ENCODE measurements at places on chromosomes 16 and 17.

DNA sequence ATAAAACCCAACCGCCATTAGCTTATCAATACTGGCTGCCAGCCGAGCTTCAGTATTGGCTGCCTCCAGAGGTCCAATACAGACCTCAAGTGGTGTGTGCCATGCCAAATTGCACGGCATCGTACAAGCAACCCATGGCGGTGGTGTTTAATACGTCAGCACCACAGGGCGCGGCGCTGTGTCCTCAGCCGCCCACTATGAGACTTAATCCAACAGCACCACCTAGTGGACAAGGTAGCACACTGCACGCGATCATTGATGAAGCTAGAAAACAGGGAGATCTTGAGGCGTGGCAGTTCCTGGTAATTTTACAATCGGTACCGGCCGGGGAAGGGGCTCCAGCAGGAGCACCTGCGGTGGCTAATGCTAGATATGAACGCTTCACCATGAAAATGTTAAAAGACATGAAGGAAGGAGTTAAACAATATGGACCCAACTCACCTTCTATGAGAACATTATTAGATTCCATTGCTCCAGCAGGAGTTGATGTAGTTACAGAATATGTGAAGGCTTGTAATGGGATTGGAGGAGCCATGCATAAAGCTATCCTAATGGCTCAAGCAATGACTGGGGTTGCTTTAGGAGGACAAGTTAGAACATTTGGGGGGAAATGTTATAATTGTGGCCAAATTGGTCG lies 15.4 kb downstream of the FLYWCH1 start:
- peak; percentile 94 for DNase-seq

DNA sequence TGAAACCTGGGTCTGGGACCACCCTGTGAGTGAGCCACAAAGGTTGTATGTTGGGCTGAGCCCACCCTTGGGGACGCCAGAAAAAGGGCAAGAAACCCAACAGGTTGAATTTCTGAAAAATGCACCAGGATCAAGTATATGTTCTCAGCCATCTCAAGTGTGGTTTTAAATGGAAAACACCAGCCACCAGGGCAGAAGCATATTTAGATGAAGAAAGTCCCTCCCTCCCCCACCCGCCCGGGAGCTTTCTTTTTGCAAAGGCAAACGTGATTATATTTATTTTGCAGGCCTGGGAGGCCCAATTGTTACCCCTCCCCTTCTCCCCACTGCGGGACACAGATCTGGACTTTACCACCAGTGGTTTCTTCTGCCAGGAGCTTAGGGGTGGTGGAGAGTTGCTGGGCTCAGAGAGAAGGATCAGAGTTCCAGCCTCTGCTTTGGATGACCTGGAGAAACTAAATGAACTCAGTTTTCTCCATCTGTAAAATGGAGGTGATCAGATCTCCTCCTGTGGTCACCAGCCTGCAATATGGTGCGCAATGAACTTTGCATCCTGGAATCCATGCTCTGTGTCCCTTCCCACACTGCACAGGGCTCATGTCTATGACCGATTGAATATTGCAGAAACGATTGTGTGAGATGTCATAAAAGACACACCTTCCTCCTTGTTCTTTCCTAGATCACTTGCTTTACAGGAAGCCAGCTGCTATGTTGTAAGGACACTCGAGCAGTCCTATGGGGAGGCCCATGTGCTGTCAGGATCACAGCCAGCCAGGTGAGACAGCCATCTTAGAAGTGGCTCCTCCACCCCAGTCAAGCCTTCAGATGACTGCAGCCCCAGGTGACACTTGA lies 21.0 kb upstream of the NGFR start:
- DNase-seq: no peak

GRCh38 chr17:58531661-58532554 lies 17.5 kb upstream of the MTMR4 start:
- peak; percentile 62 for DNase-seq

- peak; percentile 48 for DNase-seq
These were observed 823 bp downstream of the TNRC6C start for GRCh38 chr17:77959126-77959925.

DNA sequence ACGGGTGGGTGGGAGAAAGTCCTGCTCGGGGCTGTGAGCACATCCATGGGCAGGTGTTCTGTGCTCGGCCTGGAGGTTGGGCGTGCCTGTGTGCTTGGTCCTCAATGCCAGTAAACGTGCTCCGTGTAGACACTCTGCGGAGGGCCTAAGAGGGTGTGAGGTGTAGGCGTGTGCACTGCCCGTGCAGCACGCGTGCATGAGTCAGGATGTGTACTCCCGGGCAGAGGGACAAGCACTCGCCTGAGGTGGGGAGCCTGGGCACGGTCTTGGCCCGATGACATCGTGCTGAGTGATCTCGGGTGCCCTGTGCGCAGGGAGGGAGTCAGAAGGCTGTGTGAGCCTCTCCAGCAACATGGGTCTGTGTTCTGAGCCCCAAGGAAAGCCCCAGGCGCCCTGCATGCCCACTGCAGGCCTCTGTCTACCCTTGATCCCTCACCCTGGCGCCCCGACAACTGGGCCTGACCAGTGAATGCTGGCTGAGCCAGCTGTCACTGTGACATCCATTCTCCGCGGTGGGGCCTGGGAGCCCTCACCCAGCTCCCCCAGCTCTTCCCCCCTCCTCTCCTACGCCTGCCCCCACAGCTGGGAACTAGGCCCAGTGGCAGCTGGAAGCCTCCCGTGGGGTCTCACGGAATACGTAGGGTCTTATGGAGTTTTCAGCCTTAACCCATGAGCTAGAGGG lies 23.5 kb upstream of the NXPH3 start:
- DNase-seq: no peak

DNA sequence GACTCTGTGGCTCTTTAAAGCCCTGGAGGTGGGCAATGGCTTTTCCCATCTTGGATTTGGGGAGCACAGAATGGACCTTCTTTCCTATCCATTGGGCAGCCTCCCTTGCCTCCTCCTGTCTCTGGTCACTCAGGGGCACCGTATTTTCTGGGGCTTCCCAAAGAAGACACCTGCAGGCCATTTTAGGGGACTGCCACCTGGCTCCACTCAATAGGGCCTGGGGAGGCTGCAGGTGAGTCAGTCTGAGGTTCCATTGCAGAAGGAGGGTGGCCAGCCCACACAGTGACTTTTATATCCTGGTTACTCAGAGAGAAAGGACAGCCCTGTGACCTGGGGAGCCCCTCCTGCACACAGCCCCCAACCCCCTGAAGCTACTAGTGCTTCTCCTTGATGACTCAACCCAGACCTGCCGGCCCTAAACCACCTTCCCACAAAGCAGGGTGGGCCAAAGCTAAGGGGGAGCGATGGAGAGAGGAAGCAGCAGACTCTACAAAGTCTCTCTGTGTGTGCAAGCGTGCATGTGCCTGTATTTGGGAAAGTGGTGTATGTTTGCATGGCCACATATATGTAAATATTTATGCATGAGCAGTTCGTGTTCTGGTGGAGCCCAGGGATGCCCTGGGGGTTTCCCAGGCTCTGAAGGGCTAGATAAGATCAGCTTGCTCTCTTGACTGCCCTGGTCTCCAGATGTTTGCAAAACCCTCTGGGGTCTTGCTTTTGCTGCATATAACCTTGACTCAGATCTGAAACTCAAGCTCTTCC lies 5.0 kb downstream of the CX3CL1 start:
- peak; percentile 46 for DNase-seq

DNA sequence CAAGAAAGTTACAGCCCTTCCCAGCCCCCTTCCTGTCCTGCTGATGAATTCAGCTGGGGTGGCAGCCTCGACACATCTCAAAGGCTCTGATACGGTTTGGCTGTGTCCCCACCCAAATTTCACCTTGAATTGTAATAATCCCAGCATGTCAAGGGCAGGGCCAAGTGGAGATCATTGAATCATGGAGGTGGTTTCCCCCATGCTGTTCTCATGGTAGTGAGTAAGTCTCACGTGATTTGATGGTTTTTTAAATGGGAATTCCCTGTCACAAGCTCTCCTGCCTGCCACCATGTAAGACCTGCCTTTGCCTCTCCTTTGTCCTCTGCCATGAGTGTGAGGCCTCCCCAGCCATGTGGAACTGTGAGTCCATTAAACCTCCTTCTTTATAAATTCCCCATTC lies 163.2 kb upstream of the FOXF1 start:
- peak; percentile 77 for DNase-seq

GRCh38 chr17:51391982-51392654 lies 131.8 kb downstream of the UTP18 start:
- no peak for DNase-seq

GRCh38 chr16:71847096-71847495 lies 1.3 kb downstream of the ATXN1L start:
- no peak for DNase-seq

DNA sequence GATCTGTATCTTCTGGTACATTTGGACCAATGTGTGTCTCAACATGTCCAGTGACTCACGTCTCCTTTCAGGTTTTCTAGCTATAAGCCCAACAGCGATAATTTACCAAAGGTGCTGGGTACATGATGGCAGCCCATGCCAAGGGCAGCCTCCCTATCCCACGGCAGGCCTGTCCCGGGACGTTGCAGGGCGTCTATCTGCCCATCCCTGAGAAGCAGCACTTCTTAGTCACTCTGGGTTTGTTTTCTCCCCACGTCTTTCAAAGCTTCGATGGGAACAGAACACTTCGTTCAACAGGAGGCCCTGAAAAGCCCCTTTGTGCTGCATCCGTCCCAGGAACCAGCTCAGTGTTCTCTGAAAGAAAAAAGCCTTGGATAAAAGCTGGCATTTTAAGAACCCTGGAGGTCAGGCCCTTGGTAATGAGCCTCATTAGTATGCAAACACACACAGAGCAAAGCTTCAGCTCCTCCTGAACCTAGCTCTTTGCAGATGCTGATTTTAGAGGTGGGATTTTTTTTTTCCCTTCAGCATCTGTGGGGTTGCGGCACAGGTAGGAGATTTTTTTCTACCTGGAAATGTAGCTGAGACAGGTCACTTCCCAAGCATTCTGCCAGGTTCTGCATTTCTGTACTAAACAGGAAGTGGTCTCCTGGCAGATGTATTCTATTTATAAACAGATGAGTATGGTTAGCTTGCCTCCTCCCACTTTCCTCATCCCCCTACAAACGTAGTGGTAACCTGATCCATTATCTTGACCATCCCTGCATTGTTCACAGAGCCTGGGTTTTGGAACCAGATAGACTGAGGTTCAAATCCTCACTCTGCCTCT lies 17.5 kb upstream of the MT4 start:
- no peak for DNase-seq

GRCh38 chr17:2814481-2815341 lies 18.5 kb downstream of the RAP1GAP2 start:
- DNase-seq: peak; percentile 35

DNA sequence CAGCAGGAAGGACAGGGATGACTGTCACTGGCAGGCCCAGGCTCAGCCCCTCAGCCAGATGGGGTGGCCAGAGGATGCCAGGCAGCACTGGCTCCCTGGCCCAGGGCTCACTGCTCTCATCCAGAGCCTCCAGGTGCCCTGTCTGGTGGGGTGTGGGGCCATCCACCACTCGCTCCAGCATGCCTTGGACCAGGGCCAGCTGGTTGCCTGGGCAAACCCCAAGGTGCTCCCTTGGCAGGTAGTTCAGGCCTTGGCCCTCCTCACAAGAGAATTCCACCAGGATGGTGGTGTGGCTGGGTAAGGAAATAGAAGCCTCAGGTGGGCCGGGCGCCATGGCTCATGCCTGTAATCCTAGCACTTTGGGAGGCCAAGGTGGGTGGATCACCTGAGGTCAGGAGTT lies 29.4 kb downstream of the LGALS9 start:
- no peak for DNase-seq

DNA sequence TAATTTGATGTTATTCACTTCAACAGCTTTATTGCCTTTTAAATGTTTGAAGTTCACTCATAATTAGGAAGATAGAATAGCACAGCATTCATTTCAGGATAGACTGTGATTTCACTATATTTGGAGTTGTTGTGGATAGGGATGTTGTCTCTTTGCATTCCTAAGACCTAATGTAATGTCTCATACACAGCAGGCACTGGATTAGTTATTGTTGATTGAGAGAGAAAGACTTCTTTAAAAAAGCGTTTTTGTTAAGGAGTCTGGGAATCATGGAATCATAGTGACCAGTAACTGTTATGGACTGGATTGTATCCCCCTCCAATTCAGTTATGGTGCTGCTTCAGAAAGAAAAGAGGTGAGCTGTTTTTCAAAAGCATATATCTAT lies 122.0 kb downstream of the USP22 start:
- DNase-seq: no peak

GRCh38 chr17:81233811-81234505 lies 4.9 kb downstream of the TEPSIN start:
- DNase-seq: no peak

DNA sequence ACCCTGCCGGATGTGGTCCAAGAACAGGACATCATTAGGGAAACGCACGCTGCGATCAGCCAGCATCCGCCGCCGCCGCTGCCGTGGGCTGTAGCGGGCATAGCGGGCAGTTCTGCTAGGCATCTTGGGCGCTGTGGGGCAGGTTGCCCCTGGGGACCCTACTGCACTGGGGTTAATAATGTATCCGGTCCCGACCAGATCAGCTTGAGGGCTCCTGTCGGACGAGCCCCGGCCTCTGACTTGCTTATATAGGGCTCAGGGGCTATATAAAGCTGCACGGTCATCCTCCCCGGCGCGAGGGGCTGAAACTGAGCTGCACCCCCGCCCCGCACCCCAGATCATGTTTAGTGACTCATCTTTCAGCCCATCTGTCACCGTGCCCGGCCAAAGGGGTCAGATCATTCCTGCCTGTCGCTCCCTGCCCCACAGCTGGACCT lies at the start of gene PPP1R27:
Gene PPP1R27, minus strand, starts transcription at position 220 of the 437 bp plus-strand sequence. Its CDS starts 97 bp downstream, at position 123.
- no peak for DNase-seq

GRCh38 chr17:39767147-39767546 lies 29.4 kb downstream of the GRB7 start:
- no peak for DNase-seq

GRCh38 chr16:3696425-3697218 lies 20.7 kb downstream of the TRAP1 start:
- no peak for DNase-seq

DNA sequence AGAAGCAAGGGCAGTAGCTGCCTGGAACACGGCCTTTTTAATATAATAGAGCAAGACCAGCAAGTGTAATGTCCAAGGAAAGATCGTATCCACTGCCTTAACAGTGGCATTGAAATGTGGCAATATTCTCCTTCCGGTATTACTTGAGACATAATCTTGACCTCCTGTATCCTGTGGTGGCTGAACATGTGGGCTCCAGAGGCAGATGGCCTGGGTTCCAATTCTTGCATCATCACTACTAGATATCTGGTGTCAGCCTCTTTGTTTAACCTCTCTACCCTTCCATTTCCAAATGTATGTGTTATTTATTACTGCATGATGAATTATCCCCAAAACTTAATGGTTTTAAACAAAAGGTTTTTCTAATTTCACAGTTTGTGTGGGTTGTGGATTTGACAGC lies 3.5 kb upstream of the CDYL2 start:
- no peak for DNase-seq

GRCh38 chr17:17497845-17498520 lies 1.8 kb upstream of the RASD1 start:
- DNase-seq: no peak

DNA sequence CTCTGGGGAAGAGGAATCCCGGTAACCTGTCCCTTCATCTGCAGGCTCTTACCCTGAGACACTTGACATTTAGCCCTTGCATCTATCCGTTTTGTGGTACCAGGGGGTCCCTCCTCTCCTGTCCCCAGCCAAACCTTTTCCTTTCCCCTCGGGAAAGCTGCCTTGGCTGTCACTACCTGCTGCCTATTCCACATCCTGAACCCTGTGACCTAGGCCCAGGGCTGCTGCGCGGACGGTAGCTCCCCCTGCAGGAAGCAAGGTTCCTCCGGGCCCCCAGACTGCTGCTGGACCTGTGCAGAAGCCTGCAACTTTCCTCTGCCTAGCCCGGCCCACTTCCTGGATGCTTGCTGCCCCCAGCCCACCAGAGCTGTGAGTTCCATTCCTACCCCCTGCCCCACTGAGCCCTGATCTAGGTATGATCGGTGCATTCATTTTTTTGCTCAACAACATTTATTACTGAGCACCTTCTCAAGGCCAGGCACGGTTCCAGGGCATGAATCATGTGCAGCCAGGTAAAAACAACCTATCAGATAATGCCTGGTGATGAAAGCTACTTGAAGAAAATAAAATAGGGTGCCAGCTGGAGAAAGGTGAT lies 10.5 kb upstream of the ALDOA start:
- peak; percentile 73 for DNase-seq
